ENCODE measurements at places on chromosomes 5 and 9.

- DNase-seq = no peak
Measured at GRCh38 chr9:69260161-69260560, 64.9 kb upstream of the ENTREP1 start.

DNA sequence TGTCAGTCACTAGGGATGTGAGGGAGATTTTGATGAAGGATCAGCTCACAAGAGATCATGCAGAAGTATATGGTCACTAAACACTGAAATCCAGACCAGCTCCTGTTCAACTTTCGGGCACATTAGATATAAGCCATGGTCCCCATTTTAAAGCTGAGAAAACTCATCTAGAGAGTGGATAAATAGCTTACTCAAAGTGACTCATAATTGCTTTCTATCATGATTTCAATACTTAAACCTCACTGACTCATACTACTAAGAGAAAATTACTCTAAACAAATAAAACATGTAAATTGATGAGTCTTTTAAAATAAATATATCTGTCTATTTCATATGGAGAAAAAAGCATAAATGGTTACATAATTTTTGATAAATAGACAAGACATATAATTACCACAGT, 567.7 kb downstream of the TLR4 start:
- no peak for DNase-seq

GRCh38 chr9:70539526-70539925, 125.1 kb upstream of the KLF9 start:
- DNase-seq = no peak

DNA sequence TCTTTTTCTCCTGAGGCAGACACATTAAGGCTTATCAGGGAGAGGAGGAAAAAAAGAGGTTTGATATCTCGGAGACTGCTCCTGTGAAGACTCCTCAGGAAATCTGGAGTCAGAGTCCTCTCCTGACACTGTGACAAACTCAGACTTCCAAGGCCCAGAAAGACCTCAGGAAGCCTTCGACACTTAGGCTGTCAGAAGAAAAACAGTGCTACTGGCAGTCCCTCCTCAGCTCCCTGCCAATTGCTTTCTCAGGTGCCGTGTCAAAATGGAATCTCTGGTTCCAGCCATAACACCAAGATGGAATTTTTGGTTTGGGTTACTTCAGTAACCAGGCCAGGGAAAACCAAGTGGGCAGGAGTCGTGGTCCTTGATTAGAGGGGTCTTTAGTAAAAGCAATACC, 4.1 kb downstream of the STK10 start:
- no peak for DNase-seq

- no peak for DNase-seq
Measured at GRCh38 chr5:95959888-95960666, 1.6 kb downstream of the ELL2 start.

DNA sequence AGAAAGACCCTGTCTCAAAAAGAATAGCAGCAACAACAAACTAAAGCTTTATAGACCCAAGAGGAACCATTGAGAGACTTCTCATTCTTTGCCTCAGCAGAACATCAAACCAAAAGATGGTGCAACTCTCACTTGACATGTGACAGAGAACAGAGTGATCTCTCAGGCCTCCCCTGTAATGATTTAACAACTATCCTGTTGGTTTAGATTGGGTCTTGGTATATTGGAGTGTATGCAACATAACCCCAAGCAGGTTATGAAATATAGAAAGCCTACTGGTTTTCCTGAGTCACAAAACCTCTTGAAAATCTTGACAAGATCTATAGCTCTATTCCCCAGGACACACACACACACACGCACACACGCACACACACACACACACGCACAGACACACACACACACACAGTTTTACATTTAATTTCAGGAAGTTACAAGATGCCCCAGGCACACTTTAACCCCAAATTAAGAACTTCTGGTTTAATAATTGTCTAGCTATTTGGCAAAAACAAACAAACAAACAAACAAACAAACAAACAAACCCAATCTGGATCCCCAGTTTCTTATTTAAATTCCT, 6.5 kb upstream of the FGF1 start:
- no peak for DNase-seq

DNA sequence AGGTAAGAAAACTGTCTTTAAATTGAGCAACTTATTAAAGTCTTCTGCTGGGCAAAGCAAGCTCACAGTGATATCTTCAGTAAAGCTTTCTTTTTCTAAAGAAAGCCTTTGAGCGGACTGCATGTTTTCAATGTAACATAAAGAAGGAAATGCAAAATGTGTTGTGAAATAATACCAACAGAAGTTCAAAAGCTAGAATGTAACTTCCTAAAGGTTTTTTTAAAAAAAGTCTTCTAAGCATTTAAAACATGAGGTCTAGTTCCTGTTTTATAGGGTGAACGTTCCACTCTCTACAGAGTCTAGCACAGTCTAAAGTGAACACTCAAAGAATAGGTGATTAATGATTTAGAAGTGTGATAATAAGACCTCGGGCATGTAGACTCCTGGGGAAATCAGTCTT, 62.9 kb downstream of the DENND1A start:
- no peak for DNase-seq

- DNase-seq = no peak
Measured at GRCh38 chr5:82499725-82500244, 221.6 kb upstream of the RPS23 start.

DNA sequence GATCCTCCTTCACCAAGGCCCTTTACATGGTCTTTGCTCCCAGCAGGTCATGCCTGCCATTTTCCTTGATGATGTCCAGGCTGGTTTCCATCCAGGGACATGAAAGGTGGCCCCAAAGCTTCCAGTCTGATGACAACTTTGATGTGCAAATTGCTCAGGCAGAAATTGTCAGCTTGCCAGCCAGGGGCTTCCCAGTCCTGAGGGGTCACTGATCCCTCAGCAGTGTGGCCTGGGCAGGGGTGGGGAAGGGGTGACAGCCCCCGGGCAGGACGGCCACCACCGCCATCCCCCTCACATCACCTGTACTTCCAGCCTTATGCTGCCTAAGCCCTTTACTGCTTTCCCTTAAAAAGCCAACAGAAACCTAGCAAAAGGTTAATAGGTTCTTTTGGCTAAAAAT, 96.3 kb downstream of the ANKRD33B start:
- no peak for DNase-seq

GRCh38 chr5:139146809-139147482, 51.2 kb downstream of the SIL1 start:
- DNase-seq = no peak

DNA sequence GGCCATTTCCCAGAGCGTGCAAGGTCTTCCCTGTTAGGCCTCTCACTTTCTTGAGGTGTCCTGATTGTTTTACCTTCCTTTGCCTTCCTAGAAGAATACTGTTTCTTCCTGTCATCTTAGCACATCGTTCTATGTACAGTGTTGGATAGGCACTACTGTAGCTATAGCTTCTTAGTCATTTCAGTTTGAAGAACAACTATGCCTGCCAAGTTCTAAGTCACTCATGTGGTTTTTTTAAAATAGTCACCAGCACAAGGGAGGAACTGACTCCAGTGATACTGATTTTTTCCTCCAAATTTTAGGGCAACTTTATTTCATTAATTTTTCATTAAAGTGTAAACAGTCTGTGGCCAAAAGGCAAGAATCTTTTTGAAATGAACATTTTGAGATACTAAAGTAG, 122.4 kb upstream of the NR5A1 start:
- no peak for DNase-seq

DNA sequence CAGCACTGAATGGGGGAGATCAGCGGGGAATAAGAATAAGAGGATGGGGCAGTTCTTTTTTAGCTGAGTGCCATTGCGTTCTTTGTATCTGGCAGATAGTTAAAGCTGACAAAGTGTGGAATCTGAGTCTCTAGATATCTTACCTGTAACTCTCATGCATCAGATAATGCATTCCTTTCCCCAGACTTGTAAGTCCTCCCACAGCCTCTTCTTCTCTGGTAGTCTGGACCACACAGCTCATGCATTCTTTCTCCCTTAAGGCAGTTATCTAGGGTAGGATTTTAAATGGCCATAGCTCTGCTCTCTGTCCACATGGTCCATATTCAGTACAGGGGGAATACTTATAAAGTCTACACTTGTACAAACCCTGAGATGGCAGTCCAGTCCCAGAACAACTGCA, 54.0 kb upstream of the FGF10 start:
- no peak for DNase-seq

DNA sequence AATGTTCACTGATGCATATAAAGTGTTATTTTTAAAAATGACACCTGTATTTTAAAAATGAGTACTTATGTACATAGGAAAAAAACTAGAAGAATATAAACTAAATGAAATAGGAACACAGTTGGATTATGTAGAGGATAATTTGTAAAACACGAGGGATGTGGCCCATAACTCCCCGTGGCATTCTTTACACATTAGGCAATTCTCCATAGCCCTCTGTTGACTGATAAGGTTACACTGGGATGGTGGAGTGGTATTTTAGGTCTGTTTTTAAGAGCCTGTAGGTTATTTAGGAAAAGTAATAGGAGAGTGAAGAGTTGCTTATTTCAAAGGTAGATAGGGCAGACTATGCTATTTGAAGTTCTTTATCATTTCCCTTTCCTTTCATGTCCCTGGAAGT, 1.8 kb downstream of the CAVIN4 start:
- DNase-seq = no peak

DNA sequence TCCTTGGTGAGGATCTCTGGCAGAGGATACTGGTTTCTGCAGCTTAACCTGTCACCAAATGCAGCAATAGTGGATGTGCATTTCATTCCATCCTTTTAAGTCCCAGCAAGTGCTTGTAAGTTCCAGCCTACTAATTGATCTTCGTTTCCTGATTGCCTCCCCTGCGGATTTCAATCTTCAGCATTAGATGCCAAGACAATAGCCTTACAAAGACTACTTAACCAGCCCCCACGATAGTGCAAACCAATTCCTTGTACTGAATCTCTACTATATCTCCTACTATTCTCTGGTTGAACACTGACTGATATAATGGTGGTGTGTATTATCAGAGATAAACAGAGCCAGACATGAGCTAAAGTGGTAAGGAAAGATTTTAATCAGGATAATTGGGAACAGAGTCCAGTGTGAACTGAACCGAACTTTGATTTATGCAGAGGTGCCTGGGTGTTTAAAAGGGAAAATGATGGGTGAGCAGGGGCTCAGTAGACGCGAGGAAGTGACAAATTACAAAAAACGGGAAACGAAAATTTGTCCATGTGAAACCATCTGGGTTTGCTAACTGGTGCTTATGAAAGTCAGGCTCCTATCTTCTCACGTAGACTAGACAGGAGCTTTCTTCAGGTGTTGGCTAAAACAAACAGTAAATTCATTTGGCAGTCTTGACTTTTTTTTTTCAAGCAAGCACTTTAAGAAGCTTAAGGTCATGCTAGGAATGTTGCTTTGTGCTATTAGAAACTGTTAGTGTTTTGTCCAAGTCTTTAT, 106.9 kb upstream of the ST8SIA4 start:
- no peak for DNase-seq

GRCh38 chr9:37660691-37661090, 9.9 kb downstream of the FRMPD1 start:
- DNase-seq = no peak

- no peak for DNase-seq
Measured at GRCh38 chr5:96329886-96330529, 103.0 kb downstream of the PCSK1 start.

GRCh38 chr5:87825583-87825982, 412.9 kb upstream of the CCNH start:
- no peak for DNase-seq

DNA sequence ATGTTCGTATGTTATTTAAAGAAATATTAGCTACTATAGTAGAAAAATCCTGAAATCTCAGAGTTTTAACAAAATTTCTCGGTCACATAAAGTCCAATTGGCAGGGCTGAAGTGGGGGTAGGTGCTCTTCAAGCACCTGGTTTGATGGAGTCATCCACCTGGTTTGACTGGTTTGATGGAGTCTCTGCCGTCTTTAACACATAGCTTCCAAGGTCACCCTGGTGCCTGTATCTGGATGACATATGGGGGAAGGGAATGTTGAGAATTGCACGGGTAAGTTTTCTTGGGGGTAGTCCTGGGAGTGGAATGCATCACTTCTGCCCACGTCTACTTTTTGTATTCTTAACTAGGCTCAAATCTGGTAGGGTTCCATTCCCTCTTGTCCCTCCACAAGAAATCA, 351.2 kb downstream of the SH3GL2 start:
- no peak for DNase-seq

- no peak for DNase-seq
Measured at GRCh38 chr9:98532574-98532973, 176.2 kb downstream of the GABBR2 start.

DNA sequence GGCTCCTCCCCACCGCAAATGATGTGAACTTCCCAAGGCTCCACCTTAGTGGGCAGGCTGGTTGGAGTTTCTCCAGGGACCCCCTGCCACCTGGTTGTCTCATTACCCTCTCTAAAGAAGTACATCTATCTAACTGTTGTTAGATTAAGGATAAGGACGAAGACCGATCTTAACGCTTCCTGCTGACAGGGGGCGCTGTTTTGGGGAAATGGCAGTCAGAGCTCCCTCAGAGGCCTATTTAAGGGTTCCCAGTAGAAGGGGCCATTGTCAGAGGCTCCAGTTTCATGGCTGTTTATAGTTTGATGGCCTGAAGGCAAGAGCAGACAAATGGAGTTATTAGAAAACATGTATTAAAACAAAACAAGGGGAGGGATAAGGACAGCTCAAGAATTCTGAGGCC, 100.1 kb downstream of the SPEF2 start:
- no peak for DNase-seq

DNA sequence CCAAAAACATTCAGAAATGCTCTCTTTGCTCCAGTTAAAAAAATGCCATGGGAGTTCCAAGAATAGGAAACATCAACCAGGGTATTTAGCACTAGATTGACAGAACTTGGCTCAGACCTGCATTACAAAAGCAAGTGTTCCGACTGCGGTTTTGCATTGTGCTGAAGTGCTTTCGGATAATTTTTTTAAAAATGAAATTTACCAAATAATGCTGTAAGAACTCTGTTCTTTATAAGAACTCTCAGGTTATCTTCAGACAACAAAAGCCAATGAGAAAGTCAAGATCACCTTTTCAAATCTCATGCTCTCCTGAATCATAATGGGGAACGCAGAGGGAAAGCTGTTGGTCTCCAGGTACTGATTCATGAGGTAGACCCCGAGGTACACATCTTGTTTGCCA, 483 bp upstream of the PLPP6 start:
- no peak for DNase-seq
